K562 (cell line): ENCODE measurements at places on chromosomes 1 and 21.

- no peak for DNase-seq
Measured at GRCh38 chr21:45496968-45497845, 45.0 kb downstream of the SLC19A1 start.

DNA sequence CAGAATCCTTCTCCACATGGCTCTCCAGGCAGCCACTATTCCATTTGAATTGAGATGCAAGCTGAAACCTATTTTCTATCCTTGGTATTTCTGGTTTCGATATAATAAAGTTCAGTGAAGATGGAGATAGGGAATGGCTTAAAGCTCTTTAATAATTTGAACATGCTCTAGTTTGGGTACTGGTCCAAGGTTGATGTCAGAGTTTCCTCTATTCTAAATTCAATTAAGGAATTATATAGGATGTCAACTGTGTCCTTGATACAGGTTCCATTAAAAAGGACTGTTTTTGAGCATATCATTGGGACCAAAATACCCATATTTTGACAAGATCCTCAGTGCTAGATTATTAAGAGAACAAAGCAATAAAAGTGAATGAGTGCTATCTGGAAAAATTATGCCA, 245.3 kb downstream of the SPATA17 start:
- no peak for DNase-seq

- no peak for DNase-seq
Measured at GRCh38 chr1:7616953-7617352, 154.1 kb upstream of the VAMP3 start.

DNA sequence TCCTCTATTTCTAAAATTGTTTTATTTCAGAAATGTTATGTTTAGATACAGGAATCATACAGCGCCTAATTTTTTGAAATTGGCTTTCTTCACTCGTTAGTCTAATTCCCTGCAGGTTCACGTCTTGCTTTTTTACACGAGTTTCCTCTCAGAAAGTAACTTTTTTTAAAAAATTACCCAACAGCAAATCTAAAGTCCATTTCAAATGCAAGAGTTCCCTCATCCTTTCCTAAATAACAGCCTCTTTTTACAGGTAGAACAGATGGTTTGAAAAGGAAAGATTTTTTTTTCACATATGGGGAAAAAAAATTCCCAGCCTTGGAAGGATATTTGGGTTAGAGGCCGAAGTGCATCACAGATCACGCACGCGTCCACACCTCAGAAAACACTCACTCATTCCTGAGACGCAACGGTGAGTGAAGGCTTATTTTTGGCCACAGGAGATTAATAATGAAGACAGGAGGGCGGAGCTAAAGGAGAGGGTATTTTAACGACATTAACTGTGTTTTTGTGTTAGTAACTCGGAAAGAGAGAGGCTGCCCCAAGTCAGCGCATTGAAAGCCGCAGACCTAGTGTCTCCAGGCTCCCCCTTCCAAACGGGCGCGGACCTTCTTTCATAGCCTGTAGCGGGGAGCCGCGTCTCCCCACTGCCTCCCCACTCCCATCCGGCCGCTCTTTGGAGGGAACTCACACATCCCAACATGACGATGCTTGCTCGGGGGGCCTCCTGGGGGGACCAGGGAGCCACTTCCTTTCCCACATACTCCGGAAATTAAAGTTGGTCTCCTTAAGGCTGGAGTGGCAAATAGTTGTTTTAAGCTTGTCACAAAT, 969 bp upstream of the RIPK4 start:
- no peak for DNase-seq

DNA sequence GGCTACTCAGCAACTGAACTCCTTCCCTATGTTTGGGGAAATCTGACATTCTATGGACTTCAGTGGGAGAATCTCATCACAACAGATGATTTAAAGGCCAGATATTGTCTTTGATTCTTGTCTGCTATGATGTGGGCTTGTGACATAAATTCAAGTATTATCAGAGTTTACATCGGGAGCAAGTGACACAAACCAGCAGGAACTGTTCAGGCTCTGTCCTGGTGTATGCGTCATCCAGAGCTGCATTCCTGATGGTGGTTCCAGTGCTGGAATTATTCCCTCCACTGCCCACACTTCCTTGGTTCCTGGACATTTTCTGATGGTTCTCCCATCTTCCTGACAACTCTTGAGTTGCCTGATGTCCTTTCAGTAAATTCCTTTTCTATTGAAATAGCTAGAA, 10.8 kb upstream of the LSM10 start:
- no peak for DNase-seq

DNA sequence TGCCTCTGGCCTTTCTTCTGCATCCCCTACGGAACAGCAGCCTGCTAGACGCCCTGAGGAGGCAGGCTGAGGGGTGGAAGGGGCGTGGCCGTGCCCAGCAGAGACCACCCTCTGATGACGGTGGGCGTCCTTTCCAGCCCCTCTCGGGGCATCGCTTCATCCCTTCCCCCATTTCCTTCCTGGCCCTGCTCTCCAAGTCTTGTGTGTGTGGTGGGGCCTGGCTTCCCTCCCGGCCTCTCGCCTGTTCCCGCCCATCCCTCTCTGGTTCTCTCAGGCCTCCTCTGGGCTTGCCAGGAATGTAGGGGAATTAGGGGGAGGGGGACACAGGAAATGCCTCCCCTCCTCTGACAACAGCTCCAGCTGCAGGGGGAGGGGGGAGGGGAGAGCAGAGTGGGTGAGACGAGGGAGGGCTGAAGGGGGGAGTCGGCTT, 51.1 kb downstream of the SKI start:
- no peak for DNase-seq
